ENCODE measurements at places on chromosomes 7 and 10.

- no peak for DNase-seq
Measured at GRCh38 chr7:325051-325798, 35.3 kb downstream of the FOXL3 start.

DNA sequence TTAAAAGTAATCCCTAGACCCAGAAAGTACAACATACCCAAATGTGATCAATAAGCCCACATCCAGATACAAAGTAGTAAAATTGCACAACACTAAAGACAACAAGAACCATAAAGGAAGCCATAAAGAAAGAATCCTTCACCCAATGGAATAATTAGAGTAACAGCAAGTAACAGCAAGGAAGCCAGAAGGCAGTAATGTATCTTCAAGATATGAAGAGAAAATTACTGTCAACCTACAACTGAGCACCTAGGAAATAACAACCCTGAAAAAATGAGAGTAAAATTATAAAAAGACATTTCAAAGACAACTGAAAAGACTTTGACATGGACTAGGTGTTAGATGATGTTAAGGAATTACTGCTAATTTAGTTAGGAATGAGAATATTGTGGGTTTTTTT, 60.5 kb downstream of the CNOT4 start:
- no peak for DNase-seq

DNA sequence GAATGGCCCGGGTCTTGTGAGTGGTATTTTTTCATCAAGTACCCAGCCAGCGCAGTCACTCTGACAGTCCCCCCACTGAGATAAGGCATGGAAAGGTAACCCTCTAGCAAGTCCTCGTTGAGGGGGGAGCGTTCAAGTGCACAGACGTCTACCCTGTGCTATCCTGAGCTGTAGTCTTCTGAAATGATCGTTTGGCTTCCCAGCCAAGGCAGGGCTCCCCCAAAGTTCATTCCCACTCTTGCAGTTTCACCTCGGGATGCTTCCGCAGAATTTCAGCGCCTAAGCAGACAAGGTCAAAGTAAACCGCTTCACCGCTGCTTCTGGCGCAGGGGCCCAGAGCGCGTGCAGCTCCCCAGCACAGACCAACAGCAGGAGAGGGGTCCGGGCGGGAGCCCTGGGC, 1.8 kb downstream of the INSYN2A start:
- DNase-seq = no peak

GRCh38 chr7:102472126-102473041, 6.3 kb downstream of the POLR2J start:
- DNase-seq = no peak

GRCh38 chr10:3658766-3659165, 126.2 kb downstream of the KLF6 start:
- DNase-seq = no peak

- DNase-seq = no peak
Measured at GRCh38 chr7:97357459-97357858, 240.0 kb downstream of the SDHAF3 start.

All from GM04503 (cell line).